Calu3 (cell line): ENCODE measurements at places on chromosomes 11 and 22. TPM values are rescaled to one million over a fixed set of nuclear protein-coding genes. Genes with fewer than 3 reads are reported as not detected.

Gene TMPRSS5
- total RNA-seq: 7.4 and 9.6 TPM in 2 replicates

Gene PEX16
- 32.9 and 34.5 TPM in 2 replicates for total RNA-seq

Gene BTG4
- total RNA-seq: not detected in 2 replicates

Gene MB
- total RNA-seq: 0.37 TPM in 1 of 2 replicates, not detected in the other

Gene OR52W1
- total RNA-seq: not detected in 2 replicates

Gene MYRF
- total RNA-seq: 91.4 and 139 TPM in 2 replicates

Gene DGAT2
- total RNA-seq: 3.9 and 7.5 TPM in 2 replicates

Gene CCDC116
- 0.17 TPM in 1 of 2 replicates, not detected in the other for total RNA-seq

Gene AASDHPPT
- total RNA-seq: 24.9 and 30.7 TPM in 2 replicates

Gene MS4A12
- not detected in 2 replicates for total RNA-seq

Gene GLYAT
- not detected in 2 replicates for total RNA-seq
